ENCODE measurements at places on chromosomes 1 and 21. TPM values are rescaled to one million over a fixed set of nuclear protein-coding genes. Genes with fewer than 3 reads are reported as not detected.

- H3K27me3 ChIP-seq = no peaks in the 10 kb centered on the region
- peak overlapping the region; percentile 87 for H3K4me3 ChIP-seq
- no peak for DNase-seq
- H3K27ac ChIP-seq = peak overlapping the region; percentile 97
- H3K4me1 ChIP-seq = no peaks in the 10 kb centered on the region
- H3K36me3 ChIP-seq = no peaks in the 10 kb centered on the region
Measured at GRCh38 chr1:167714098-167714438, 7.7 kb upstream of the MPZL1 start.

LHX8 gene
- not detected for total RNA-seq

- H3K36me3 ChIP-seq = no peaks in the 10 kb centered on the region
- no peak for DNase-seq
- no peak overlapping the region for H3K4me3 ChIP-seq
- H3K27me3 ChIP-seq = no peaks in the 10 kb centered on the region
Measured at GRCh38 chr1:182484531-182485257, 34.7 kb downstream of the RGSL1 start.

LY9 gene
- total RNA-seq = not detected

All from fibroblast of lung (primary cell).